Stimulated activated CD8-positive, alpha-beta memory T cell treated with anti-CD3 and anti-CD28 coated beads, Interleukin-4, amount 100 ng/mL, for 4 hours (primary cell): ENCODE measurements at places on chromosomes 2 and 18.

GRCh38 chr2:152443771-152444170, 108.8 kb downstream of the FMNL2 start:
- DNase-seq, result no peak

GRCh38 chr2:37287966-37288365, 36.7 kb downstream of the PRKD3 start:
- DNase-seq, result no peak

DNA sequence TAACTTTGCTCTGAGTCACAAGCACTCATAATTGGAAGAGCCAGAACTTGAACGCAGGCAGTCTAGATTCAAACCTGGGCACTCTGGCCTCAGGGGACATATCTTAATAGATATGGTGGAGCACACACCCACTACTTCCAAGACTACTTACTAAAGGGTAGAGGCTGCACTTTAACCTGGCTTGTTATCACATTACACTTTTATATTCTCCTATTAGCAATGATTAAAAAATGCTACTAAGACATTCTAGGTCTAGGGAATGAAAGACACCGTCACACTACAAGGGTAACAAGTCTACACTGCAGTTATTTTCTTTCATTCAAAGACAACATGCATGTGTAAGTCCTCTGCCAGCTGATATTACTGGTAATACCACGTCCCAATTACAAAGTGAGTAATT, 258.8 kb downstream of the ZNF521 start:
- DNase-seq, result no peak

DNA sequence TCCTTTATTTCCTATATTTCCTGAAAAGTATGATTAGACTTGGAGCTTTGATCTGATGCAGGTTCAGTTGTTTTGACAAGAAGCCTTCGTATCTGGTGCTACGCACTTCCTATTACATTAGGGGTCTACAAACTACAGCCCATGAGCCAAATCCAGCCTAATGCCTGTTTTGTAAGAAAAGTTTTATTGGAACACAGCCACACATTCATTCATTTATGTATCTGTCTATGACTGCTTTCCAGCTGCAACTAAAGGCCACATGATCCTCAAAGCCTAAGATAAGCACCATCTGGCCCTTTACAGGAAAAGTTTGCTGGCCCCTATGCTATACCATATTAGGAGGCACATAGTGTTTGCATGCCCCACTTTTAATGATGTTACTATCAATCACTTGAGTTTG, 26.0 kb downstream of the EIF2AK3 start:
- DNase-seq, result no peak
